Karpas-422 (cell line): ENCODE measurements at places on chromosomes 2 and 18.

GRCh38 chr2:71004857-71005256 lies 10.2 kb upstream of the TEX261 start:
- no peak for DNase-seq

DNA sequence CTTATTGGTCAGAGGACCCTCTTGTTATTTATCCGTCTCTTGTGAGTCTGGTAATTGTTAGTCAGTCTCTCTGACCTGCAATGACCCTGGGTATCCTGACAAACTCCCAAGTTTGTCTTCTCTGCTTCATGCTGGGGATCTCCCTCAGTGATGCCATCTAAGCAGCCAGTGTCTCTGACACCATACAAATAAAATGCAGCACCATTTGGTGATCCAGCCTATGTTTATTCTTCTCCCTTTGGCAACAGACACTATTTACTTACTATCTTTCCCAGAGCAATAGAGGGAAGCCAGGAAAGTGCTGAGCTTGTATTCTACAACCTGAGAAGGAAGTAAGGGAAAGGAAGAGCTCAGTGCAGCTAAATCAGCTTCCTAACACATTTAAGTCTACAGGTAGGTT lies 15.9 kb downstream of the SERPINE2 start:
- DNase-seq = no peak

DNA sequence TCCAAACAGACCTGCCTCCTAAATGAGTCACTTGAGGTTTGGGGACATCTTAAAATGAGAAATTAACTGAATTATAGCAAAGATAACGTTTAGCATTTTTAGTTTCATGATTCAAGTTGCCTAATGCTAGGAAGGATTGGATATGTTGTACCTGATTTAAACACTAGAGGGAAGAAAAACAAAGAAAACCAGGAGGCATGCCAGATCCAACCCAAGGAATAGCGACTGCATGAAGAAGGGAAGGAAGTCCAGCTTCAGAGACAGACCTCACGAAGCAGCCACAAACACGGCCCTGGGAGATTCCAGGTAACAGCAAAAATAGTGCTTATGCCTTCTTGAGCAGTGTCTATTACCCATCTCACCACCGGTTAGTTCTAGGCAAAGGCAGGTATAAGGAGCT lies 499.9 kb upstream of the SPHKAP start:
- no peak for DNase-seq

GRCh38 chr2:97355887-97356286 lies 233.8 kb downstream of the ANKRD36B start:
- peak; percentile 69 for DNase-seq

DNA sequence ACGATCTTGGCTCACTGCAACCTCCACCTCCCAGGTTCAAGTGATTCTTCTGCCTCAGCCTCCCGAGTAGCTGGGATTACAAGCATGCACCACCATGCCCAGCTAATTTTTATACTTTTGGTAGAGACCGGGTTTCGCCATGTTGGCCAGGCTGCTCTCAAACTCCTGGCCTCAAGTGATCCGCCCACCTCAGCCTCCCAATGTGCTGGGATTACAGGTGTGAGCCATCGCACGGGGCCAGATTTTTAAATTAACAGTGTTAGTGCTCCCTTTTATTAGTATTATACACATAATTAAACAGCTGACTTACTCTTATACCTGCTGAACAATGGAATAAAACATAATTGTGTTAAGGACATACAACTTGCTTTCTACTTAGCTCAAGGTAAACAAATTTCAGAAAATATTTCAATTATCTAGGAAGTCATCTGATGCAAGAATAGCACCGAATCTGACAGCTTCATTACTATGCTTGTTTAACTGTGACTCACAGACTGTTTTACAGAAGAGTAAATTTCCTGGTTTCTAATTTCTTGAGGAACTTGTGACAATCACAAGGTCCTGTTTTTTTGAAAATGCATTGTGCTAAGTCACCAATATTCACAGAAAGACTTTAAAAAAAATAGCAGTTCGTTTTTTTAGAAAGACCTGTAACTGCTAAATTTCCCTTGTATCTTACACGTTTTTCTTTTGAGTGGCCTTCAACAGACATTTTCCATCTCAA lies 51.2 kb downstream of the SPIRE1 start:
- no peak for DNase-seq

DNA sequence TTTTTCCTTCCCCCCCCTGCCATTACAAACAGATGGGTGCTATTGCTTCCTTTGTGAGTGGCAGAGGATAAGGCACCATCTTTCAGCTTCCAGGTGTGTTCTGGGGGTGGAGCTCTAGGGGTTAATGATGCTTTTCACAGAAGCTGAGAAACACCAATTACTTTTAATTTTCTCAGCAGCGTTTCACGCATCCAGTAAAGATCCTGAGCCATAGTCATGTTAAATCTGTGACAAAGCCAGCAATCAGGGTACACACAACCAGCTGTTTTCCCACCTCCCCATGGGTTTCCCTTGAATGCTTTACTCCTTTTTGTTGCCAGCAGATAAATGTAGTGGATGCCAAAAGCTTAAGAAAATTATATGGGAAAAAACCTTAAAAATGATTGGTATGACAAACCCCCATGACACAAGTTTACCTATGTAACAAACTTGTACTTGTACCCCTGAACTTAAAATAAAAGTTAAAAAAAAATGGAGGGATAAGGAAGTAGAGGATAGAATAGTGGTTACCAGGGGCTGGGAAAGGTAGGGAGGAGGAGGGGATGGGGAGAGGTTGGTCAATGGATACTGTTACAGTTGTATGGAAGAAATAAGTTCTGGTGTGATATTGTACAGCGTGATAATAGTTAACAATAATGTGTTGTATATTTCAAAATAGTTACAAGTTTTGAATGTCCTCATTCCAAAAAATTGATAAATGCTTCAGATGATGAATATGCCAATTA lies 70.0 kb downstream of the ACOXL start:
- DNase-seq = no peak

- no peak for DNase-seq
These were observed 64.9 kb upstream of the CAPN13 start for GRCh38 chr2:30871980-30872789.

- no peak for DNase-seq
These were observed 39.1 kb downstream of the MRPL35 start for GRCh38 chr2:86238354-86238753.

- DNase-seq = no peak
These were observed 55.9 kb upstream of the SP3 start for GRCh38 chr2:174020926-174021662.

- DNase-seq = no peak
These were observed 78.6 kb upstream of the ZFP36L2 start for GRCh38 chr2:43305012-43305411.

DNA sequence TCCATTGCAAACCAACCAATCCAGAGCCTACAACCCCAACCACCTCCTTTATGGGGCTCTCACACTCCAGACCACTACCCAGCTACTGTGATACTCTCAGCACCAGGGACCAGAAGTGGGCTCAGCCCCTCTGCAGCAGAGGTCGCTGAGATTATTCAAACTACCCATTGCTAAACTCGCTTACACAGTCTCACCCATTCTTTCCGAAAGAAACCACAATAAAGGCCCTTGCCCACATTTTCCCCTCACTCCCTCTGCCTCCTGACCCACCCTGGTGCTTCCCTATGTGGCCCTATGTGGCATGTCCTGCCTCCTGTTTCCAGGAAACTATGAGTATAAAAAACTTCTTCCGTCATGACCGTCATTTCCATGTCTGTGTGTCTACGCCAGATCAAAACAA lies 10.7 kb downstream of the TEX51 start:
- peak; percentile 21 for DNase-seq

DNA sequence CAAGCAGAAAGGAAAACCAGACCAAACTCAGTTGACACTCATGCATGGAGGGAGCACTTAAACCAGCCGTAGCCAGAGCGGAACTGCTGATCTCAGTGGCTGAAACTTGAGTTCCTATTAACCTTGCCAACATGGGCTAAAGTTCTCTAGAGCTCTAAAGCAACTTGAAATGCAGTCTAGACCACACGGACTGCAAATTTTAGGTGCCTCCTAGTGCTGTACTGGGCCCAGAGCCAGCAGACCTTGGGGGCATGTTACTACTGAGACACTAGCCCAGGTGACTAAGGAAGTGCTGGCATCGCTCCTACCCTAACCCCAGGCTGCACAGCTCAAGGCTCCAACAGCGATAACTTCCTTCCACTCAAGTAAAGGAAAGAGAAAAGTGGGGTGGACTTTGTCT lies 236.5 kb downstream of the AKAIN1 start:
- DNase-seq = no peak

- no peak for DNase-seq
These were observed 605.6 kb upstream of the SLC39A10 start for GRCh38 chr2:195051401-195051800.

GRCh38 chr2:237895544-237896506 lies 36.4 kb downstream of the RAMP1 start:
- DNase-seq = no peak

- DNase-seq = no peak
These were observed 282.7 kb downstream of the SRBD1 start for GRCh38 chr2:45328264-45328870.

DNA sequence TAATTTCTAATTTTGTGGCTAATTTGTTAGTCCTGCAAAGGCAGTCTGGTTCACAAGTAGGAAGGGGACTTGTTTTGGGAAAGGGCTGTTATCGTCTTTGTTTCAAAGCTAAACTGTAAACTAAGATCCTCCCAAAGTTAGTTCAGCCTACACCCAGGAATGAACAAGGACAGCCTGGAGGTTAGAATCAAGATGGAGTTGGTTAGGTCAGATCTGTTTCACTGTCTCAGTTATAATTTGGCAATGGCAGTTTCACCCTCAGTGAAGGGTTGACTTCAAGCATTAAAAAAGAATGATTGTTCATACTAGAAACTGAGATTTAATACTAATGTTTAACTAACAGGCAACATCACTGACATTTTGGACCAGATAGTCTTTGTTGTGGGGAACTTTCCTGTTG lies 69.5 kb downstream of the KIAA2012 start:
- no peak for DNase-seq

- DNase-seq = no peak
These were observed 66.5 kb downstream of the EIF2AK3 start for GRCh38 chr2:88560619-88561307.

DNA sequence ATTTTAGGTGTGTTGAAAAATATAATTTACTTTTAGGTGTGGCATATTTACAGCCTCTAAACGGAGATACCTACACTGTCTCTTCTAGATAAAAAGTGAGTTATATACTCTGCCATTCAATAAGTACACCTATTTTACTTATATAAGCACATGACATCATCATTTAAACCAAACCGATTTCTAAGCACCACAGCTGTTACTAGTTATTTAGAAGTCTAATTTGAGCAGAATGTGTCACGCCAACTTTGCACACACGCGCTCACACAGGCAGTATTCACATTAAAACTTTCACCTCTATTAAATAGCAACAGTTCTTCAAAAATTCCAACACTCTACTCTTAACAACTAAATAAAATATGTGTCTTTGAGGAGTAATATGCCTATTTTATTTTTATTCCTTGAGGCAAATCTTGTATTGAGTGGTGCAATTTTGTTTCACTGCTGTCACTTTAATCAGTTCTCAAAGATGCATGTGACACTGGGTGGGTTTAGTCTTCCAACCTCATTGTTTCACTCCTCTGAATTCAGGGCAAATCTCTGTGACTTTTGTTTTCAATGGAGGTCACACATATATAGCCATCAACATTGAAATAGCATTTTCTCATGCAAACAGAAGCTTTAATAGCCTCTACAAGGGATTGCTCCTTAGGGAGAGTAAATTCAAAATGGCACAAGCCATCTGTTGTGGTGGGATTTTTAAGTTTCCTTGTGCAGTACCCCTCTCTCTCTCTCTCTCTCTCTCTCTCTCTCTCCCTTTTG lies 721.0 kb downstream of the PLCL1 start:
- no peak for DNase-seq

DNA sequence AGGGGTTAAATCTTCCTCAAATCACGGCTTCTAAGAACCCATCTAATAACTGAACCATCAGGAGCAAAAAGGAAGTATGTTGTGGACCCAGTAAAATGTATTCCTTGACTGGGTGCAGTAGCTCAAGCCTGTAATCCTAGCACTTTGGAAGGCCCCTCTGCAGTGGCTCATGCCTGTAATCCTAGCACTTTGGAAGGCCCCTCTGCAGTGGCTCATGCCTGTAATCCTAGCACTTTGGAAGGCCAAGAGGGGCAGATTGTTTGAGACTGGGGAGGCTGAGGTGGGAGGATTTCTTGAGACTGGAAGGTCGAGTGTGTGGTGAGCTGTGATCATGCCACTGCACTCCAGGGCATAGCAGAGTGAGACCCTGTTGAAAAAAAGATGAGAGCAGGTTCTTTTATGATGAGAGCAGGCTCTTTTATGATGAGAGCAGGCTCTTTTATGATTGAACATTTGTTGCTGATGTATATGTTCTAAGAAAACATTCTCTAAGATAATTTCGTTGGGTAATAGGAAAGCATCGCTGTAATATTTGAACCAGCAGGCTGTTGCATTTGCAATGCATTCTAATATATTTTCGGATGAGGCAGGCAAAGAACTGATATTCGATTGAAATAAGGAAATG lies 3.5 kb upstream of the PARD6G start:
- DNase-seq = no peak
